SK-N-SH (cell line): ENCODE measurements at places on chromosomes 3 and 15.

GRCh38 chr3:72818905-72819304, 29.3 kb downstream of the SHQ1 start:
- no peak for DNase-seq

GRCh38 chr3:151152455-151153079, 50.4 kb downstream of the GPR171 start:
- DNase-seq = no peak

DNA sequence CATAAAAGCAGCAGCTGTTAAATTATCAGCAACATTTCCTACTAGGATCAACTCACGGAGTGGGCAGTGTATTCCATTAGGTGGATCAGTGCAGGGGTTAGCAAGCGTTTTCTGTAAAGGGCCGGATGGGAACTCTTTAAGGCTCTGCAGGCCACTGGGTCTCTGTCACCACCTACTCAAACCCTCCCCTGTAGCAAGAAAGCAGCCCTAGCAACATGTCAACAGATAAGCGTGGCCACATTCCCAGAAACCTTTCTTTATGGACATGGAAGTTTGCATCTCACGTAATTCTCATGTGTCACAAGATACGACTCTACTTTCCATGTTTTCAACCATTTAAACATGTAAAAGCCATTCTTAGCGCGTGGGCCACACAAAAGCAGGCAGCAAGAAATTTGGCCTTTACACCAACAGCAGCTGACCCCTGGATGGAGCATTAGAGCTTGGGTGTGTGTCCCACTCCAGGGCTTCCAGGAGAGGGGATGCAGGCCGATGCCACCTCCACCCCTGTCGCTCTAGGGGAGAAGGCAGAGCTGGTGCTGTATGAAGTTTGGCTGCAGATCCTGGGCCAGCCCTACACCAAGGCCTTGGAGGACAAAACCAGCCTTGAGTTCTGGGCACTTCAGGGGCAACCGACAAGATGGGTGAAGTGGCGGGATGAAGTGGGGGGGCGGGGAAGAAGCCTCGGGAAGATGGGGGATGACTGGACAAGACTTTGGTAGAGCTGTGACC, 48.2 kb upstream of the CSPG4 start:
- no peak for DNase-seq

DNA sequence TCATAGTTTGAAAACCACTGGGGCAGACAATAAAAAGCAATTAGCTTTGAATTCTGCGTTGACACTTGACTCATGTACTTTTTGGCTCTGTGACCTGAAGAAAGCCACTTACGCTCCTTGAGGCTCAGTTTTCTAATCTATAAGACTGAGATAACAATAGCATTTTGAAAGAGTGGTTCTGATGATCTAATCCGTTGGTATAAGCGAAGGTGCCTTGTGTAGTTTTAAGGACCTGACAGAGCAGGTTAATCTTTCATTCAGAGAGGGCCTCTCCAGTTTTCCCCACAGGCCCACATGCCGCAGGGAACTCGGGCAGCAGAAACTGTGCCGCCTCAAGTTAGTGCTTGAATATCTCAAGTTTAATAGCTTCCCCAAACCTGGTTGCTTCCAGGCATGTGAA, 306.0 kb upstream of the GBE1 start:
- no peak for DNase-seq

DNA sequence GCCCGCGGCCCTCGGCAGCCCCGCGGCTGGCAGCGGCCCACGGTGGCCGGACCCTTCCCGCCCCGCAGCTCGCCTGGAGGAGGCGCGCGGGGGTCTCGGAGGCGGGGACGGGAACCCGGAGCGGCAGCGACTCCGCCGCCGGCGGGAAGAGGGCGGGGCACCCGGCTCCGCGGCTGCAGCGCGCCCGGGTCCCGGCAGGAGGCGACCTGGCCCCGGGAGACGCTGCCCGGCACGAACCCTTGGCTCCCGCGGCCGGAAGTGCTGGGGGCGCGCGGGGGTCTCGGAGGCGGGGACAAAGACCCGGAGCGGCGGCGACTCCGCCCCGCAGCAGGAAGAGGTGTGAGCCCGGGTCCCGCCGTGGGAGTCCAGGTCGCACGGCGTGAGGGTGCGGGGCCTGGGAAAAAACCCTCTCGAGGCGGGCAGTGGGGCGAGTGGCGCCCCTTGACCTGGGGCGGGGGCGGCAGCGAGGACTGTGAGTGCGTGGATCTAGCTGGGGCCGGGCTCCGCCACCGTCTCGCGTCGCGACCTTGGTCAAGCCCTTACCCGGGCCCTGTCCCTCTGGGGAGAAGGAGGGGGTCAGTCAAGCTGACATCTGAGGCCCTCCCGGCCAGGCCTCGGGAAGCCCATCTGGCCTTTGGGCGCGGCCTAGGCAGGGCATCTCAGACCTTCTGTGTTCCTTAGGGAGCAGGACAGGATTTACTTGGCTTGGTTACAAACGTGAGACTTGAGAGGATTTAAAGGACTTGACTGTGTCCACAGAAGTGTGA, at the start of gene CIB2:
Gene CIB2 (minus strand): TSS at position 151 of the 767 bp plus-strand sequence. CDS start 230 bp downstream, outside the sequence.
- DNase-seq = peak; percentile 99

GRCh38 chr15:28154283-28154682, 55.2 kb upstream of the OCA2 start:
- DNase-seq = no peak

GRCh38 chr3:169494982-169495381, 168.5 kb downstream of the MECOM start:
- DNase-seq = no peak

GRCh38 chr3:43894176-43895049, 203.7 kb downstream of the ABHD5 start:
- DNase-seq = no peak

GRCh38 chr3:190272747-190273146, 49.5 kb downstream of the CLDN1 start:
- DNase-seq = no peak

DNA sequence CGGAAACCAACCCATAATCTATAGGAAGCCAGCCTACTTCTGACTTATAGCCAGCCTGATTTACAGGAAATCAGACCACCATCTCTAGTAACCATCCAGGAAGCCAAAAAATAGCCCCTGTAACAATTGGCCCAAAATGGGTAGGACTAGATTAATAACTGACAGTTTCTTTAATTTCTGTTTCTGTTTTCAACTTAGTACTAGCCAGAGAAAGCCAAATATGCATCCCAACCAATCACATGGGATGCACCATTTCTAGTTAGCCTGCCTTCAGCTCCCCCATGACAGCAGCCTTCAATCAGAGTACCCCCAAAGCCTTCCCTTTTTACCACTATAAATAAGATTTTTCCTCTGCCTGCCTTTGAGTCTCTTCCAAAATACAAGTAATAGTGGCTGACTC, 239.1 kb upstream of the GADL1 start:
- no peak for DNase-seq

- no peak for DNase-seq
Measured at GRCh38 chr15:39248204-39248603, 332.7 kb upstream of the THBS1 start.

DNA sequence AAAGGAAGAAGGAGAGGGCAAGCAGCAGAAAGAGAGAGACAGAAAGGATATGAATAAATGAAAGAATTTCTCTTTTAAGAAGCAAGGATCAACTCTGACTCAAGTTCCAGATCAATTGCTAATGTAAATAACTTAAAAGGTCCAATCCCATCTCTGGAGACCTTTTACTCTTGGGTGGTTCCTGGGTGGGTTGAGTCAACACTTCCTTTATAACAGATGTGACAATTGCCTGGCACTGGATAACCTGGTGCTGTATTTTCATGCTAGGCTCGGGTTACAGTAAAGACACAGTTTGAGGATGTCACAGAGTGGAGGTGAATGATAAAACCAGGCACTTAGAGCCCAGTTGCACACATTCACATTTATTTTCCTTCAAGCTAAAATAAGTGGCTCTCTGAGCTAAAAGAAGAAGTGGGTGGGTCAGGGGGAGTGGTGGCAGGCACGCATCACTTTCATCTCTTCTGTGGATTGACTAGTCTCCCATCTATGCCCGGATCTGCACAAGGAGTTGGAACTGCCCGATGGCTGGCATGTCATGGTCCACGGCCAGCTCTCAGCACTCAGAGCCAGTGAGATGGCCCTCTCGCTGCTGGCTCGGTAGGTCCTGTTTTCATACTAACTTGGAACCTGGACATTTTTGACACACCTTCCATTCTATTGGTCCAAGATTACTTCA, 465.8 kb downstream of the FOXP1 start:
- no peak for DNase-seq

- no peak for DNase-seq
Measured at GRCh38 chr3:15042936-15043335, 22.2 kb downstream of the MRPS25 start.

DNA sequence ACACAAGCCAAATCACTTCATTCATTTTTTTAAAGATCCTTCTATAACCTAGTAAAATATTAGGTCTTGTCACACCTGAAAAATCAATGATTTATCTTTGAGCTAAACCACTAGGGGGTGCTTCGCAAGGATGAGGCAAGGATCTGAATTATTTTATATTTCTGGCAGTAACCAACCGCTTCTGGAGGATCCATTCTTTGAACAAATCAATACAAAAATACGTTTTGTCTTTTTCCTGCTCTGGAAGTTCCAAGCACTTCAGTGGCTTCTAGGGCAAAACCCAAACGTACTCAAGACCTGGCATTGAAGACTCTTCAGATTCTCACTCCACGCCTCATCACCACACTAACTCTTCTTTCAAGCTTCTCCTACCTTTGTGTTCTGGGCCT, 486 bp downstream of the LSG1 start:
- peak; percentile 58 for DNase-seq

DNA sequence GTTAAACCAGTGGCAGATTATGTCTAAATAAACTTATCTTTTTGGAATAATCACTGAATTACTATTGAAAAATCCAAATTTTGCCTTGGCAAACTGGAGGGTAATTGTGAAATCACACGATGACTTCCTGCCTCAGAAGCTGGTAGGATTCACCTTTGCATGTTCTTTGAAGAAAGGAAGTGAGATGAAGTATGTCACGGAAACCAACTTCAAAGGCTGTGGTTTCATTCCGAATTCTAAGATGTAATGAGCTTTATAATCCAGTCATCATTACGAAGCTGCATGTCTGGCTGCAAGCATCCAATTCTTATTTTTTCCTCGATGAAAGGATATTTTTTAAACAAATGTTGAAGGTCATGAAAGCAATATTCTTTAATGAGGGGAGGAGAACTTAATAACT, 15.0 kb upstream of the ZBED2 start:
- DNase-seq = no peak

GRCh38 chr3:15309662-15310335, 22.6 kb downstream of the SH3BP5 start:
- no peak for DNase-seq

DNA sequence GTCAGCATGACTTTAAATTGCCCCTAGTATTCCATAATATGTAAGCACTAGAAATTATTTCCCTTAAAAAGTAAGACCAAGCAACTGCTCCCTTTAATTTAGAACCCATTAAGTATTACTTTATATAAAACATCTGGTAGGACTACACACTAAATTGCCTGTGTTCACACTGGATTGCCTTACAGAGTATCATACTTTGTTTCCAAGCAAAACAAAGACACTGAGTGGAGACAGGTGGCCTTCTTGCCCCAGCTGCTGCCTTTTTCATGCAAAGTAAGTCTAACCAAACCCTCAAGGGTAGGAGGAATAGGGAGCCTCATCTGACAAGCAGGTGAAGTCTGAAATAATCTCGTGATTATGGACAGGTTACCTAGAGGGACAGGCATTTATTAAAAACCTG, 87.3 kb downstream of the PEX5L start:
- no peak for DNase-seq

DNA sequence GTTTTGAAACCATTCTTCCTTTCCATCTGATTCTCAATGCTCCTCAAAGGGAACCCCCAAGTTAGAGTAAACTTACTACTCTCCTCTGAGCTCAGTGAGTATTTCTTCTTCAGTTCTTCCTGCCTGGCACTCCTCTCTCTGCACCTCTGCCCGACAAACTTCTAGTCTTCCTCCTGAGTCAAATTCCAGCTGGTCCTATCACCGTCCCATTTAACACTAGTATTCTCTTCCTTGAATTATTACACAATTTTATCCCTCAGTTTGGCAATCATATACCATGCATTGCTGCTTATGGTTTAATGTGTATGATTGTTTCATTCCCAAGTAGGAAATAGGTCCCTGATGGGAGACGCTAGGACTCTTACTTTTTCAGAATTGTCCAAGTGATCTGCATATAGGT, 279.7 kb downstream of the MECOM start:
- no peak for DNase-seq

DNA sequence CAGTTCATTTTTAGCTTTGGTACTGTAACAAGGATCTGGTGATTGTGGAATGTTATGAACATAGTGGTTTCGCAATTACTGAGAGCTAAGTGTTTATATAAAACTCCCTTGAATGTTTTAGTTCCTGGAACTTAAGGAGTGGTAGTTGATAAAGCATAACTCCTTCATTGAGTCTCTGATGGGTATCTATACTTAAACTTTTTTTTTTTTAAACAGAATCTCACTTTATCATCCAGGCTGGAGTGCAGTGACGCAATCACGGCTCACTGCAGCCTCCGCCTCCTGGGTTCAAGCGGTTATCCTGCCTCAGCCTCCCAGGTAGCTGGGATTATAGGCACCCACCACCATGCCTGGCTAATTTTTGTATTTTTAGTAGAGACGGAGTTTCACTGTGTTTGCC, 11.3 kb downstream of the PRKCI start:
- DNase-seq = no peak

- no peak for DNase-seq
Measured at GRCh38 chr3:57783186-57784088, 27.3 kb downstream of the SLMAP start.

DNA sequence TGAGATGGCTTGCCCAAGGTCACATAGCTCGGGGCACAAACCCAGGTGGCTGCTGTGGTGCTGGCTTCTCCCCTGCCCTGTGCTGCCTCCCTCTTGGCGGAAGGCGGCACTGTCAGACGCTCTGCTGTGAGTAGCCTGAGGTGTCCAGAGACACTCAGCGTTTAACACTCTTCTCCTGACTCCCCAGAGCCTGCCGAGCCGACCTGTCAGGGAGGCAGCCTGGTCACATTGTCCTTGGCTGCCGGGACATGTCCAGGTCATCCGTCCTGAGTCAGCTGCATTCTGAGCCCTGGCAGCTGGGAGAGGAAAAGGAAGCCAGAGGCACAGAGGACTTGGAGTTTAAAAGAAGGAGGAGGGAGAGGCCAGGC, 4.7 kb downstream of the LMAN1L start:
- peak; percentile 69 for DNase-seq

GRCh38 chr3:29697989-29698388, 417.1 kb downstream of the RBMS3 start:
- DNase-seq = no peak

GRCh38 chr3:127768346-127769008, 53.8 kb downstream of the MGLL start:
- no peak for DNase-seq

DNA sequence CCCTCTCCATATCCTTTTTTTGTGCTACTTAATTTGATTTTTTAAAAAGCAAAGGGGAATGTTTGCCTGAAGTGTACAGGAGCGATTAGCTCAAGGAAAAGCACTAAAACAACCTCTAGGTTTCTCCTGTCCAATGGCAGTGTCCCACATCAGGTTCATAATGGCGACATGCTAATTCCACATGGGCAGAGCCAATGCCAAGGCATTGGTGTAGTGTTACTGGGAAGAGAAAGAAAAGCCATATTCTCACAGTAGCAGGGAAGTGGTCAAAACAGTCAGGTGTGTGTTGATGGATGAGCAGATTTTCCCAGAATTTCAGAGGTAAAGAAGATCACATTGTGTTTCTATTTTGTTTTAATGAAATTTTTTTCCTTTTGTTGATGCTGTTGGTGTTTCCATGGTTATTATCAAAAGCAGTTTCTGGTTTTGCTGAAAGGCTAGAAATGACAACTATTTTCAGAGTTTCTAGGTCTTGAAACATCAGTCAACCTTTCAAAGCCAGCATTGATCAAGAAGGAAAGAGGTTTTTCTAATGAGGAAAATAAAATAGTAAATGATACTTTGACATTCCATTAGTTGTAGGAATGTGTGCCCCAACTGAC, 65.2 kb downstream of the FNDC3B start:
- peak; percentile 12 for DNase-seq
